ENCODE measurements at places on chromosomes 11 and 22. TPM values are rescaled to one million over a fixed set of nuclear protein-coding genes. Genes with fewer than 3 reads are reported as not detected.

DNA sequence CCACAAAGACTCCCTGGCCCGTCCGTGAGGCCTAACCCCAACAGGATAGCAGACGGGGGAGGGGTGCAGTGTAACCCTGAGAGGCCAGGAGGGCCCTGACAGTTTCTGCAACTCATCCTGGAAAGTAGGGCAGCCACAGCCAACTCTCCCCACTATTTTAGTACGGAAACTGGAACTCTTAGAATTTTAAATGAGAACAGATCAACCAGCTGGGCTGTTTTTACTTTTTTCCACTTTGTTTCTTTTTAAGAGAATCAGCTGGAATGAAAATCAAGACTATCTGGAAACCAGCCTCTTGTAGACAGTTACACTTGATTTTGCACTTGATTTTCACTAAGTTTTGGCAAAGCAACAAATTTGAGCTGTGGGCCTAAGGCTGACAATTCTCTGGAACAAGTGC lies 42.7 kb upstream of the NRIP3 start:
- no peaks in the 10 kb centered on the region for H3K27me3 ChIP-seq
- no peak overlapping the region for H3K27ac ChIP-seq
- no peak overlapping the region for H3K4me3 ChIP-seq
- no peak for DNase-seq
- H3K4me1 ChIP-seq = peaks cover 8% of the 10 kb centered on the region

DNA sequence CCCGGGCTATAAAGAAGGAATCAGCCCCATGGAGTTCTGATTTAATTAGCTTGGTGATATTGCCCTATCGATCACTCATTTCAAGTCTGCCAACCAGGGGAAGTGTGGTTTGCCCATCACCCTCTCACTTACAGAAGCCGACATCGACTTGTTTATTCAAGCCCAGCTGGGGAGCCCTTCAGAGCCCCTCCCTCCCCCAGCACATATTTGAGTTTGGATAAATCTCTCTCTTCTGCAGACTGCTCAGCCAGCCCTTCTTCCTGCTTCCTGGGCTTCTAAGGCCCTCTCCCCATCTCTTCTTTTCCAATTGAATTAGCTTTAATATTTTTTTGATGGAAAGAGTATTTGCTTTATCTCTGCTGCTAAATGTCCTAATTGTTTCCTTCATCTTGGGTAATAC lies 299.0 kb downstream of the MIAT start:
- H3K27me3 ChIP-seq = peaks cover 19% of the 10 kb centered on the region
- no peaks in the 10 kb centered on the region for H3K4me1 ChIP-seq
- DNase-seq = peak; percentile 9
- no peak overlapping the region for H3K27ac ChIP-seq
- no peaks in the 10 kb centered on the region for H3K36me3 ChIP-seq
- H3K4me3 ChIP-seq = no peak overlapping the region

DNA sequence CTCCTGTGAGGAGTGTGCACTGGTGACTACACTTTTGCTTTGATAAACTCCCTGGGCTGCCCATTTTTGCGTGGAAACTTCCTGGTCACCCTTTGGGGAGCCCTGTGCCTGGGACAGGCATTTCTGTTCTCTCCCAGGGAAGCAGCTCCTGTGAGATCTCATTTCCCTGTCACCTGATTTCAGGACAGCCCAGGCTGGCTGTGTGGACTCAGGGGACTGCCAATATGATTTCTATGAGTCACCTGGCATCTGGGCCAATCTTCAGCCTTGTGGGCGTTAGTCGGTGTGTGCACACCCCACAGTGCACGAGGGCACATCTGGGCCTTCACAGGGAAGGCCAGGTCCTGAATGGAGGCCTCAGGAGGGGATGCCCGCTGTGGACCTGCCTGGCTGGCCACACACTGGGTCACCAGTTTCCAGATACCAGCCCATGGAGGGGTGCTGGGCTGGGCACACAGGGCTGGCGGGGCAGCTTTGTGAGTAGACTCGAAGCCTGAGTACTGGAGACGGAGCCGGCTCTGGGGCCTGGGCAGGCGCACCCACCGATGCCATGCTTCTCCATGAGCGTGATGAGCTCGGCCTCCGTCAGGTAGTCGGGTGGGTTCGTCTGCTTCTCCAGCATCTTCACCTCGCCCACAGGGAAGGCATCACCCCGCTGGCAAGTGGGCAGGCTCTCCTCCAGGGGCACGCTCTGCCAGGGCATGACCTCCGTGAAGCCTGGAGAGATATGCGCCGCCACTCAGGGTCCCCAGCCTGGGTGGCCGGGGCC lies 9.4 kb upstream of the PPM1F start:
- peak; percentile 41 for DNase-seq
- H3K27ac ChIP-seq = no peak overlapping the region
- H3K27me3 ChIP-seq = no peaks in the 10 kb centered on the region
- H3K36me3 ChIP-seq = peaks cover 38% of the 10 kb centered on the region
- H3K4me1 ChIP-seq = no peaks in the 10 kb centered on the region

DNA sequence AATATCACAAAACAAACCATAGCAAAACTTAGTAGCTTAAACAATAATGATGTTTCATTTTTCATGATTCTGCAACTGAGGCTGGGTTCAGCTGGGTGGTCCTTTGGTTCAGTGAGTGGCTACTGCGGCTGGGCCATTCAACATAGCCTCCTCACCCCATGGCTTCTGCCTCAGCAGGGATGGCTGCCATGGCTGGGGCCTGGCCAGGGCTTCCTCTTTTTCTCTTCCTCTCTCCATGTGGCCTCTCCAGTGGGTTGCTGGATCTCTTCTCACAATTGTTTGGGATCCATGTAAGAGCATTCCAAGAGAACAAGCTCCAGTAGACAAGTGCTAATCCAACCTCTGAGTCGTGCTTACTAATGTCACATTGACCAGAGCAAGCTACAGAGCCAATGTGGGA lies 248.6 kb upstream of the PLET1 start:
- no peak for DNase-seq
- no peaks in the 10 kb centered on the region for H3K36me3 ChIP-seq
- no peaks in the 10 kb centered on the region for H3K27me3 ChIP-seq
- no peak overlapping the region for H3K27ac ChIP-seq
- no peak overlapping the region for H3K4me3 ChIP-seq

DNA sequence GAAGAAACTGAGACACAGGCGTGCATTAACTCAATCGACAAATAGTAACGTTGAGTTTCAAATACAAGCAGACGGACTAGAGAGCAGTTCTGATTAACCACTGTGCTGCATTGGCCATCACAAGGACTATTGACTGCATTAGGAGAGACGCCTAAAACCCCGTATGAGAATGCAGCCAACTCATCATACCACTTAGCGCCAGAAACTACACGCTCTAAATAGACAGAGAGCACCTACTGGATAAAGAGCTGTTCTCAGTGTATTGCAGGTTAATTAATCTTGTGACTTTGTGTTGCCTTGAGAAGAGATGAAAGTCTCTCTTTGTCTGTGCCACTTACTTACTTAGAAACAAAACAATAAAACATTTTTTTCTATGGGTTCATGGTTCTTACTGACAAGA lies 484.0 kb downstream of the OPCML start:
- no peak overlapping the region for H3K27ac ChIP-seq
- no peaks in the 10 kb centered on the region for H3K4me1 ChIP-seq
- H3K27me3 ChIP-seq = no peaks in the 10 kb centered on the region
- no peak for DNase-seq

DNA sequence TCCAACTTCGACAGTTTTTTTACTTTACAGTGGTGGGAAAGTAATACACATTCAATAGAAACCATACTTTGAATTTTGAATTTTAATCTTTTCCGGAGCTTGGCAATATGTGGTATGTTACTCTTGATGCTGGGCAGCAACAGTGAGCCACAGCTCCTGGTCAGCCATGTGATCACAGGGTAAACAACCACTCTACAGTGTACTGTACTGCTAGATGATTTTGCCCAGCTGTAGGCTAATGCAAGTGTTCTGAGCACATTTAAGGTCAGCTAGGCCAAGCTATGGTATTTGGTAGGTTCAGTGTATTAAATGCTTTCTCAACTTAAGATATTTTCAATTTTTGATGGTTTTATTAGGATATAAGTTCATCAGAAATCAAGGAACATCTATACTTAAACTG lies 48.7 kb upstream of the GRIK4 start:
- H3K4me1 ChIP-seq = no peaks in the 10 kb centered on the region
- H3K27ac ChIP-seq = no peak overlapping the region
- H3K27me3 ChIP-seq = no peaks in the 10 kb centered on the region
- peaks cover 5% of the 10 kb centered on the region for H3K36me3 ChIP-seq
- no peak overlapping the region for H3K4me3 ChIP-seq

- H3K36me3 ChIP-seq = no peaks in the 10 kb centered on the region
- no peak overlapping the region for H3K4me3 ChIP-seq
- H3K4me1 ChIP-seq = no peaks in the 10 kb centered on the region
- no peak overlapping the region for H3K27ac ChIP-seq
These were observed 54.8 kb upstream of the CREB3L1 start for GRCh38 chr11:46222490-46223251.

DNA sequence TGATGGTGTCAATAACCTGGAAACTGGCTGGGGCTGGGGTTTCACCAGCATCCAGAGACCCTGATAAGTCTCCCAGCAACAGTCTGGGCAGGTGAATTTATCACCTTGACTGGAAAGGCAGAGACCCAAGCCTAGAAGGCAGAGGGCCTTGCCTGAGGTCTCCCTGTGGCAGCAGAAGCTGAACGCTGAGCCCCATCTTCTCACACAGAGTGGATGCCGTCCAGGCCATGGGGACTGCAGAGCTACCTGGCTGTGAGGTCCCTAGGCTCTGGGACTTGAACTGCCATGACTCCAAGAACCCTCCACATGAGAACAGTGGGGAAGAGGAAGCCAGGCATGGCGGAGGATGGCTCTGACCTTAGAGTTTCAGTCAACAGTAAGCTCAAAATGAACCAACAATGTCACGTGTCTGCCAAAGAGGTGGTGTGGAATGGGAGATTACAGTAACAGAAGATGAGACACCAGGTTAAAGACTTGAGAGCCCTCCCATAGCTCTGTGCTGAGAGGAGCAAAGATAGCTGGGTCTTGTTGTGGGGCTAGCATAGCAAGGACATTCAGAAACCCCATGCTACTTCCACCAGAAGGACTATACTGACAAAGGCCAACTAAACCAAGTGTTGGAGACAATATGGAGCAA lies 79.1 kb upstream of the LINC01488 start:
- H3K27ac ChIP-seq = no peak overlapping the region
- H3K36me3 ChIP-seq = no peaks in the 10 kb centered on the region
- H3K27me3 ChIP-seq = no peaks in the 10 kb centered on the region

GRCh38 chr22:47351836-47352579 lies 589.6 kb downstream of the TBC1D22A start:
- no peaks in the 10 kb centered on the region for H3K27me3 ChIP-seq
- H3K4me3 ChIP-seq = no peak overlapping the region
- no peak overlapping the region for H3K27ac ChIP-seq
- no peak for DNase-seq
- H3K4me1 ChIP-seq = no peaks in the 10 kb centered on the region
- no peaks in the 10 kb centered on the region for H3K36me3 ChIP-seq

DNA sequence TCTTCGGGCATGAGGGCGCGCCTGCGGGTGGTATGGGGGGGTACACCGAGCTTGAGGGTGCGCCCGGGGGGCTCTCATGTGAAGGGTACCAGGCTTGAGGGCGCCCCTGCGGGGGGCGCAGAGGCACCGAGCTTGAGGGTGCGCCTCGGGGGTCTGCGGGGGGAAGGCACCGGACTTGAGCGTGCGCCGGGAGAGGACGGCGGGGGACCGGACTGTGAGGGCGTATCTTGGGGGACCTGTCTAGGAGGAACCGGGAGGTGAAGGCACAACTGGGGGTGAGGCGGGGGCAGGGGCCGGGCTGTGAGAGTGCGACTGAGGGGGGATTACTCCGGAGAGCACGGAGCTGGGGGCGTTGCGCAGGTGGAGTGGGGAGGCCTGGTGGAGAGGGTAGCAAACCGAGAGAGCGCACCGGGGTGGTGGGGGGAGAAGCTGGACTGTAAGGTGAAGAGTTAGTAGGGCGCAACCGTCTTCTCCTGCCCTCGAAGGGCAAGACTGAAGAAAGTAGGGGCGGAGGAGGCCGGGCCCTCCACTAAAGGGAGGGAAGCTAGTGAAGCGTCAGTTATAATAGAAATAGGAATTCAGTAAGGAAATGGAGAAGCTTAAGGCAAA lies 1.1 kb upstream of the DDX6 start:
- H3K36me3 ChIP-seq = no peaks in the 10 kb centered on the region
- peak overlapping the region; percentile 57 for H3K4me3 ChIP-seq
- peaks cover 3% of the 10 kb centered on the region for H3K27me3 ChIP-seq
- peak overlapping the region; percentile 95 for H3K27ac ChIP-seq

GRCh38 chr11:503179-503981 lies 3.7 kb downstream of the RNH1 start:
- H3K4me3 ChIP-seq = peak overlapping the region; percentile 76
- H3K27me3 ChIP-seq = no peaks in the 10 kb centered on the region
- peaks cover 36% of the 10 kb centered on the region for H3K36me3 ChIP-seq
- H3K27ac ChIP-seq = peak overlapping the region; percentile 83

- no peaks in the 10 kb centered on the region for H3K36me3 ChIP-seq
- no peak overlapping the region for H3K27ac ChIP-seq
- no peaks in the 10 kb centered on the region for H3K27me3 ChIP-seq
- peaks cover 4% of the 10 kb centered on the region for H3K4me1 ChIP-seq
- no peak overlapping the region for H3K4me3 ChIP-seq
These were observed 4.8 kb upstream of the SUN2 start for GRCh38 chr22:38760477-38761201.

- H3K4me3 ChIP-seq = no peak overlapping the region
- no peaks in the 10 kb centered on the region for H3K4me1 ChIP-seq
- no peaks in the 10 kb centered on the region for H3K27me3 ChIP-seq
- H3K36me3 ChIP-seq = no peaks in the 10 kb centered on the region
- no peak overlapping the region for H3K27ac ChIP-seq
These were observed 74.9 kb upstream of the RAG2 start for GRCh38 chr11:36672815-36673450.

- H3K27ac ChIP-seq = no peak overlapping the region
- peak; percentile 83 for DNase-seq
- H3K4me3 ChIP-seq = no peak overlapping the region
- H3K36me3 ChIP-seq = no peaks in the 10 kb centered on the region
- H3K4me1 ChIP-seq = peaks cover 2% of the 10 kb centered on the region
These were observed 8.5 kb downstream of the RAB30 start for GRCh38 chr11:83063073-83063754.

DNA sequence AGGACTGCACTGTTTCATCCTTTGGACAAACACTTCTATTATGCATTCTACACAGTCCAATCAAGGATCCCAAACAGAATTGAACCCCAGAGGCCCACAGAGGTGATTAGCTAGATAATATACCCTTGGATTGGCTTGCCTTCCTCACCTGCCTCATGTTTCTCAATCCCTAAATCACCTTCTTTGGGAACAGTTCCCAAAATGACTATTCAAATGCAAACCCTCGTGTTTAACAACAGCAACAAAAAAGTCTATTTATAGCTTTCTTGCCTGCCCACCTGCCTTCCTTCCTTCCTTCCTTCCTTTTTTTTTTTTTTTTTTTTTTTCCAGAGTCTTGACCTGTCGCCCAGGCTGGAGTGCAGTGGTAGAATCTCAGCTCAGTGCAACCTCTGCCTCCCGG lies 180.0 kb downstream of the CNTN5 start:
- no peak for DNase-seq
- H3K36me3 ChIP-seq = no peaks in the 10 kb centered on the region
- no peak overlapping the region for H3K27ac ChIP-seq
- no peak overlapping the region for H3K4me3 ChIP-seq

GRCh38 chr11:113468726-113469345 lies 6.4 kb downstream of the DRD2 start:
- H3K27me3 ChIP-seq = no peaks in the 10 kb centered on the region
- no peak overlapping the region for H3K27ac ChIP-seq
- peak; percentile 36 for DNase-seq
- no peaks in the 10 kb centered on the region for H3K36me3 ChIP-seq
- no peaks in the 10 kb centered on the region for H3K4me1 ChIP-seq

IZUMO1R gene
- not detected for total RNA-seq

TNNT3 gene
- total RNA-seq = not detected

LZTR1 gene
- total RNA-seq = 51.9 TPM

ACR gene
- total RNA-seq = not detected

MUC6 gene
- total RNA-seq = not detected

SMIM38 gene
- total RNA-seq = 0.51 TPM

PPP2R1B gene
- 20.8 TPM for total RNA-seq

LARGE2 gene
- not detected for total RNA-seq

FAM168A gene
- 23.8 TPM for total RNA-seq

CRYBB3 gene
- not detected for total RNA-seq

FAT3 gene
- 16.2 TPM for total RNA-seq

Data from fibroblast of lung (primary cell).